Activated CD4-positive, CD25-positive, alpha-beta regulatory T cell (primary cell): ENCODE measurements at places on chromosomes 6 and 20.

GRCh38 chr6:81003156-81003555 lies 749.3 kb downstream of the TENT5A start:
- DNase-seq: no peak

DNA sequence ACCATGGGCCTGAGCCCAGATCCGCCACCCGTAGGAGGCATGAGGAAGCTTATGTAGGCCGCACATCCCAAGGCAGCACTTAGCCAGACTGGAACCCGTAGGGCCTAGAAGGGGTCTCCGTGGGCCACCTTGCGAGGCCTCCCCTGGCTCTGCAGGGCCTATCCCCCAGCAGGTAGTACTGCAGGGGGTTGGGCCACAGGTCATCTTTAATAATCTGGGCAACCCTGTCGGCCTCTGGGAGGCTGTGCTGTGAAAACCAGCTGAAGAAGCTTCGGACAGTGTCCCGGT lies 18.5 kb downstream of the PLAGL2 start:
- no peak for DNase-seq

- no peak for DNase-seq
These were observed 133.5 kb downstream of the TINAG start for GRCh38 chr6:54441687-54442248.

DNA sequence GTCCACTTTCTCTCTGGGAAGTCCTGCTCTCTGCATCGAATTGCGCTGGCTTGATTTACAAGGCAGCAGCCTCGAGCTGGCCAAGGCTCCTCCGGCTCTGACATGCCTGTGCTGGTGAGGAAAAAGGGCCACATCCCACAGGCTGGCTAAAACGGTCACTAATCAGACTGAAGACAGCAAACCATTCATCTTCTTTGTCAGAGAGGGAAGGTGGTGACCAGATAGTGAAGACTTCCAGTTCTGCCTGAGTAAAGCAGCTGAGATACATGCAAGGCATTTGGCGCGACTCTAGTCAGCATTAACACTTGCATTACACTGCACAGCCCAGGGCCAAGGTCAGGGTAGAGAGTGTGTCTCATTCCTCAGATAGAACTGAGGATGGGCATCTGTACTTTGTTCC lies 203.2 kb upstream of the MAP3K7 start:
- DNase-seq: no peak

- no peak for DNase-seq
These were observed 872 bp upstream of the RBM39 start for GRCh38 chr20:35742741-35743523.

GRCh38 chr6:153634416-153634815 lies 404.6 kb upstream of the OPRM1 start:
- DNase-seq: no peak

- no peak for DNase-seq
These were observed 22.0 kb downstream of the ADA start for GRCh38 chr20:44629542-44629941.

GRCh38 chr6:165439928-165440554 lies 130.6 kb upstream of the C6orf118 start:
- DNase-seq: no peak

- no peak for DNase-seq
These were observed 3.1 kb downstream of the C6orf89 start for GRCh38 chr6:36888654-36889481.

DNA sequence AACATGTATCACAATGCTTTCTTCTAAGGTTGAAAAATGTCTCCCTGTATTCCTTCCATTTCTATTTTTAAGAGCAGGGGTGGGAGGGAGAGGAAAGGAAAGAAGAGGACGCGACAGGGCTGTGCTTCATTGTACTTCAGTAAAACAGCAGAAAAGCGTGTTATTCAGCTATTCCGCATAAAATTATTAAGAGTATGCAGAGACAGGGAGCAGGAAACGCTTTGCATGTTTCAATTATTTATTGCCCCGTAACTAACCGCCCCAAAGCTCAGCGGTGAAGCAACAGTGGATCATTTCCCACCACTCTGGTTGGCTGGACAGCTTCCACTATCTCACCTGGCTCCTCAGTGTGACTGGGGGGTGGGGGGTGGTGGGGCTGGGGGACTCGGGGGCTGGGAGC lies 188.9 kb downstream of the TTLL2 start:
- DNase-seq: no peak

- no peak for DNase-seq
These were observed 748.7 kb downstream of the QKI start for GRCh38 chr6:164163239-164163638.

DNA sequence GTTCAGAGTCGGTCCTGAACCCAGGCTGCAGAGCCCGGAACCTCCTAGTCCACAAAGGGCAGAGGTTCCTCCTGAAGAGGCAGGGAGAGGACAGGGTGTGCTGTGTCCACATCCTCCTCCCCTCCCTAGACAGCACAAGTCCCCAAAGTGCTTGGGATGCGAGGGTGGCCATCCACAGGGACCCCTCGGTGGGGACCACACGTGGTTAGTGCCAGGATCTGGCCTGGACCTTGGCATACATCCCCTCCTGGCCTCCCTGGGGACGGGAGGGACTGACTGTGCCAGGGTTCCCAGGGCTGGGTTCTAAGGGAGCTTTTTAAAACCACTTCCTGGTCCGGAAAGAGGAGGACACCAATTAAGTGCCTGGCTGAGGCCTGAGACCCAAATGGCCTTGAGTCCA lies 63.2 kb downstream of the CTCFL start:
- no peak for DNase-seq

- DNase-seq: no peak
These were observed 90.0 kb downstream of the CD2AP start for GRCh38 chr6:47567586-47567985.

GRCh38 chr20:30921286-30922071 lies 336.0 kb upstream of the DEFB115 start:
- no peak for DNase-seq

GRCh38 chr6:121354764-121355163 lies 20.5 kb upstream of the TBC1D32 start:
- no peak for DNase-seq

- no peak for DNase-seq
These were observed 355.1 kb downstream of the EPM2A start for GRCh38 chr6:145380186-145380585.

GRCh38 chr20:58623579-58624473 lies 27.3 kb upstream of the STX16 start:
- DNase-seq: no peak

DNA sequence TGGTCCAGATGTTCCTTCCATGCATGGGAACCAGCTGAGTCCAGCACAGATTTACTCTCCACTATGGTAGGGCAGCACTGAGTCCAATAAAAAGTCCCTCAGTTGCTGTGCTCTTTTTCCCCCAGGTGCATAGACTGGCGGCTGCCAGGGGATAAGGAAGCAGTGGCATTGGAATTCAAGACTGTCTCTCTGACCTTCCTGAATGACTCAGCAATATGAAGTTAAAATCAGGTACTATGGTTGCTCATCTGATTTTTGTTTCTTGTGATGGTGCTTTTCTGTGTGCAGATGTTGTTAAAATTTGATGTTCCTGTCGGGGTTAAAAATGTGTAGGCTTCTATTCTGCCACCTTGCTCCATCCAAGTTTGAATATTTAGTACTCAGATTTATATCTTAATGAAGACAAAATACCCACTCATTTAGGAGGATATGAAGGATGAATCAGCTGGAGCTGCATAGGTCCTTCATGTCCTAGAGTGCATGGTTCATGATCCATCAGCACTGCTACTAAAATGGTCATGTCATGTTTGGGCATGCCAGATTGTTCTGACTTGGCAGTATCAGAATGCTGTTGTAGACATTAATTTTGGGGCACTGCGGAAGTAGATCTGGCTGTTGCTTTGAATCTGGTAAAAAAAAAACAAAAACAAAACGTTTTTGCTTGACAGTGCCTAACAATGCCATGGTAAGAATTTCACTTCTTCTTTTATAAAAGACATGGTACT lies 321.2 kb upstream of the MAP3K7 start:
- no peak for DNase-seq

- no peak for DNase-seq
These were observed 49.8 kb downstream of the EDN1 start for GRCh38 chr6:12339808-12340487.

GRCh38 chr20:833121-833449 lies 430 bp upstream of the FAM110A start:
- no peak for DNase-seq

GRCh38 chr6:118996289-118996820 lies 61.4 kb upstream of the MCM9 start:
- DNase-seq: no peak
